Germinal center (tissue), 1 donor: ENCODE measurements at places on chromosomes 3 and 15.

DNA sequence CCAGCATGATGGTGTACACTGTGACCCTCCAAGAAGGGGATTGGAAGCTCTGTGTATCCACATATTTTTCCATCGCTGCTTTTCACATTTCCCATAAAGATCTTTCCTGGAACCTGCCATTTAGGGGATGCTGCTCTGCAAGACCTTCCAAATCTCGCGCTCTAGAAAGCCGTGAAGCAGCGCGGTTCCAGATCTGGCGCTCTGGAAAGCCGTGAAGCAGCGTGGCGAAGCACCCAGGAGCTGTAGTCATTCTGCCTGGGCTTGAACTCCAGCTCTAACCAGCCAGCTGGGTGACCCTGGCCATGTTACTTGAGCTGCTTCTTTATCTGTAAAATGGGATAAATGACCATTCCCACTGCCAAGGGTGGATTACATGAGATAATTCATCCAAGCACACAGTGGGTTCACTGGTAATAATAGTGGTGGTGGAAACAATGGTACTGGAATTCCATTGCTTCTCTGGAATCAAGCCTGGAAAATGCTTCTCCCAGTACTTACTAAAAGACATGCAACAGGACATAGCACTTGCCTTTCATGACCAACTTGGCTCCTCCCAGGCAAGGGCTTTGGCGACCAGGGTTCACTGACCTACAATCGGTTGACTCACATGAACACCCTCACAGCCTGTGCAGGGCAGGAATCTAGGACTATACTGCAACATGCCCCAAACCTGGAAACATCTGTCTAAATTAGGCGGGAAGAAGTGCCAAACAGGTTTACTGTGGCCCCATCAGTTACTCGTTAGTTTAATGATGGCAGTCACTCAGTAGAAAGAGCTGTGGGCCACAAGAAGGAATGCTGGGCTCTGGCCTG, 70.7 kb downstream of the XXYLT1 start:
- DNase-seq = no peak

DNA sequence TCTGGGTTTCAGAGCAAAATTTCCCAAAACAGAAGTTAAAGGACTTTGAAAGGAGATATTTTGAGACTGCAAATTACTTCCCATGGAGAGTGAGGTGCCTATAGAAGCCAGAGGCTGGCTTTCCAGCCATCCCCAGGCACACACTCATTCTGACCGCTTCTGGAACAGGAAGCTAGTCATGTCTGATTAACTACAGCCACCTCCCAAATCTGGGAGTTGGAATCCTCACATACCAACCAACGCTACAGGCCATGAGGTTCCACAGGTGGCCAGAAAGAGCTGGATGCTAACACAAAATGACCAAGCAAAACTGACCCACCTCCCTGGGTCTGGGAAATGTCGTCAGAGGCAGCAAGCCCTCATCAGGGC, 87.2 kb downstream of the SNRK start:
- no peak for DNase-seq

GRCh38 chr3:8870134-8870533, 93.1 kb downstream of the RAD18 start:
- DNase-seq = no peak

- DNase-seq = no peak
Measured at GRCh38 chr3:151075869-151076562, 9.4 kb upstream of the MED12L start.

GRCh38 chr15:34206011-34206410, 3.9 kb downstream of the KATNBL1 start:
- no peak for DNase-seq
